Endothelial cell of umbilical vein (primary cell): ENCODE measurements at places on chromosomes 4 and X. TPM values are rescaled to one million over a fixed set of nuclear protein-coding genes. Genes with fewer than 3 reads are reported as not detected.

NPY5R gene
- not detected in 2 replicates for total RNA-seq

F11 gene
- total RNA-seq = not detected in 2 replicates

ETDB gene
- not detected in 2 replicates for total RNA-seq

PPP2R2C gene
- 0.09 TPM in 2 replicates for total RNA-seq

NDST3 gene
- total RNA-seq = not detected in 2 replicates

OPRPN gene
- not detected in 2 replicates for total RNA-seq

TMSB15C gene
- total RNA-seq = 6.9 and 7.0 TPM in 2 replicates

HPGD gene
- total RNA-seq = not detected in 2 replicates

C4orf50 gene
- not detected in 2 replicates for total RNA-seq

MID2 gene
- total RNA-seq = 23.0 and 25.3 TPM in 2 replicates

CCDC160 gene
- not detected in 2 replicates for total RNA-seq

RAB40A gene
- 0.23 and 0.58 TPM in 2 replicates for total RNA-seq

FAM9C gene
- not detected in 2 replicates for total RNA-seq

PNMA6A gene
- 1.3 and 1.8 TPM in 2 replicates for total RNA-seq

PGAM4 gene
- total RNA-seq = not detected in 2 replicates

SNCA gene
- 116 and 124 TPM in 2 replicates for total RNA-seq

SGMS2 gene
- 33.0 and 35.9 TPM in 2 replicates for total RNA-seq

SLC4A4 gene
- total RNA-seq = not detected in 2 replicates
